ENCODE measurements at places on chromosomes 2 and 18.

GRCh38 chr2:71799013-71799575 lies 345.7 kb downstream of the DYSF start:
- DNase-seq = no peak

- DNase-seq = no peak
Measured at GRCh38 chr2:136022396-136023146, 37.1 kb upstream of the DARS1 start.

DNA sequence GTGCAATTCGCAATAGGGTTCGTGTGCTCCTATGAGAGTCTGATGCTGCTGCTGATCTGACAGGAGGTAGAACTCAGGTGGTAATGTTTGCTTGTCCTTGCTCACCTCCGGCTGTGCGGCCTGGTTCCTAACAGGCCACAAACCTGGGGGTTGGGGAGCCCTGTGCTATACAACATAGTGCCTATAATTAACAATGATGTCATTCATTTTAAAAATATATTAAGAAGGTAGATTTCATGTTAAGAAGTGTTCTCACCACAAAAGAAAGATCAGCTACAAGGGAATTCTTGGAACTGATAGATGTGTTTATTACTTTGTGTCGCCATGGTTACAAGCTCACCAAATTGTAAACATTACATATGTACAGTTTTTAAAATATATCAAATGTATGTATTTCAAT lies 200.5 kb downstream of the GRB14 start:
- no peak for DNase-seq

- DNase-seq = peak; percentile 19
Measured at GRCh38 chr2:61434314-61434713, 36.6 kb downstream of the USP34 start.

DNA sequence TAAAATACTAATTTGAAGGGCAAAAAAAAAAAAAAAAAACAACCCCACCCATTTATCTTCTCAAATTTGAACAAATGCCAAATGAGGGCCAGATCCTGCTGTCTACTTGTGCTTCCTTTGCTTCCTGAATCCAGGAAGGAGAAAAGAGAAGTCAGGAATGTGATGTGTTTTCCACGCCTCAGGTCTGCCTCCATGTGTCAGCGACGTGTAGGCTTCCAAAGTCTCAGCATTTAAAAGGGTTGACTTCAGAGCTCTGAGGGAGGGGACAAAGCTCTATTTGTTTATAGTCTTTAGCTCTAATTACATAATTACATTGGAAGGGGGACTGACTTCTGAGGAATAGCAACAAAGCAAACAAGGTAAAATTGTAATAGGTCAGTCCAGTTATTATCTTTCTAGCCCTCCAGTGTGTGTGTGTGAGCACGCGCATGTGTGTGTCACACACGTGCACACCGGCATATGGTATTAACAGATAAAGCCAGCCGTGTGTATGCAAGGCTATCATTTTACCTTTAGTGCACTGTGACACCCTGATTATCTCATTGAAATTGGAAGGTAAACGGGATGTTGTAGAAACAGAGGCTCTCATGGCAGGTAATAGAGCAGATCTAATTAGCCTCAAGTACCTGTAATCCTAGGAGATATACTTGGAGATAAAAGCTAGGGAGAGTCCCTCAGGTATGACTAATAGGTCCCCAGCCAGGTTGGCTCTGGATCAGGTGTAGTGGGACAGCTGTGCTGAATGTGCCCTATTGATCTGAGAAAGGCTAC lies 911.4 kb upstream of the ZEB2 start:
- no peak for DNase-seq

DNA sequence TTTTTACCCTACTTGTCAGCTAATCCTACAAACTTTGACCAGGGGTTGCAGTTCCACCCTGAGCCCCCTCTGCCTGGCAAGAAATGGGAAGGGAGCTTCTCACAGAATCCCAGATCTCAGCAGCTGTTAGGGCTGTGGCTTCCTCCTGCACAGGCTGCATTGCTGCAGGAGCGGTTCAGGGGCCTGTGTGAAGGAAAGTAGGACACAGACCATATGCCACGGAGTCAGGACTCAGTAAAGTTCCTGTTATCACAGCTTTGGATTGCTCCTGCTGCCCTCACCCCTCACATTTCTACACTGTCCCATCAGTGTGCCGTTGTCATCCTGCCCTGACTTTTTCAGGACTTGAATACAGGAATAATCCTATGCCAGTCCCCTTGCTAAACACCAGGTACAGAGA lies 62.8 kb upstream of the SP3 start:
- DNase-seq = no peak

- no peak for DNase-seq
Measured at GRCh38 chr2:1170241-1170640, 219.6 kb downstream of the SNTG2 start.

DNA sequence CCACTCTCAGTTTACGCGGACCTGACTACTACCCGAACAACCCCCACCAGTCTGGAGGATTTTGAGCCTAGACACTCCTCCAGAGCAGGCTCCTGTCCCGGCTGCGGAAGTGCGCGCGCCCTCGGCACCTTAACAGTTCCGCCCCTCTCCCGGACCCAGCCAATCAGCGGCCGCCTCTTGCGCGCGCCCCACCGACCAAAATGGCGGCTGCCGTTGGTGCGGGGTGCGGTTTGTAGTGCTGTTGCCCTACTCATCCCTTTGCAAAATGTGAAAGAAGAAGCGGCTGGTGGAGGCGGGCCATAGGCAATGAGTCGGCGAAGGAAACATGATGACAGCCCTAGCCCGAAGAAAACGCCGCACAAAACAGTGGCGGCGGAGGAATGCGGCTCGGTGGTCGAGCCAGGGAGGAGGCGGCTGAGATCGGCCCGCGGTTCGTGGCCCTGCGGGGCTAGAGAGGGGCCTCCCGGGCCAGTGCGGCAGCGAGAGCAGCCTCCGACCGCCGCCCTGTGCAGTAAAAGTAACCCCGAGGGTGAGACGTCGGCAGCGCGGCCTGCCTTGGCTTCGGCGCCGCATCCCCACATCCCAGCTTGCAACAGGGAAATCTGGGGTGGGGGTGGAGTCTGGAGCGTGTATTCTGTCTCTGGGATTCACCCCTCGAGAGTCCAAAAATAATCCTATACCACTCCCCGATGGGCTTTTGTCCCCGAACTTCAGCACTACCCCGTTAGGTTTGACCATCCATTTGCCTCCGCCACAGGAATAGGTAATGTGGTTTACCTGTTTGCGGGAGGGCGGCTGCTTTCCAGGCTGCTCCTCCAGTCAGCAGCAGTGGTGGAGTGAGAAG lies at the start of gene ETAA1:
TSS of gene ETAA1 (plus strand) at position 191 of the 844 bp plus-strand sequence. CDS start at position 307, 116 bp downstream.
- peak; percentile 94 for DNase-seq

GRCh38 chr2:198438331-198438730 lies 633.9 kb downstream of the PLCL1 start:
- DNase-seq = no peak

DNA sequence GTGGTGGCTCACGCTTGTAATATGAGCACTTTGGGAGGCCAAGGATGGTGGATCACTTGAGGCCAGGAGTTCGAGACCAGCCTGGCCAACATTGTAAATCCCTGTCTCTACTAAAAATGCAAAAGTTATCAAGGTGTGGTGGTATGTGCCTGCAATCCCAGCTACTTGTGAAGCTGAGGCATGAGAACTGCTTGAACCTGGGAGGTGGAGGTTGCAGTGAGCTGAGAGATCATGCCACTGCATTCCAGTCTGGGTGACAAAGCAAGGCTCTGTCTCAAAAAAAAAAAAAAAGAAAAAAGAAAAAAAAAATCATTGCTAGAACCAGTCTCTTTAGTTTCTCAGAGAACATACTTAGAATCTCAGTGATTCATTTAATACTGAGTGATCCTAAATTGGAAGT lies 217.1 kb downstream of the DYM start:
- no peak for DNase-seq

- DNase-seq = no peak
Measured at GRCh38 chr2:15788830-15789229, 151.5 kb upstream of the MYCN start.

DNA sequence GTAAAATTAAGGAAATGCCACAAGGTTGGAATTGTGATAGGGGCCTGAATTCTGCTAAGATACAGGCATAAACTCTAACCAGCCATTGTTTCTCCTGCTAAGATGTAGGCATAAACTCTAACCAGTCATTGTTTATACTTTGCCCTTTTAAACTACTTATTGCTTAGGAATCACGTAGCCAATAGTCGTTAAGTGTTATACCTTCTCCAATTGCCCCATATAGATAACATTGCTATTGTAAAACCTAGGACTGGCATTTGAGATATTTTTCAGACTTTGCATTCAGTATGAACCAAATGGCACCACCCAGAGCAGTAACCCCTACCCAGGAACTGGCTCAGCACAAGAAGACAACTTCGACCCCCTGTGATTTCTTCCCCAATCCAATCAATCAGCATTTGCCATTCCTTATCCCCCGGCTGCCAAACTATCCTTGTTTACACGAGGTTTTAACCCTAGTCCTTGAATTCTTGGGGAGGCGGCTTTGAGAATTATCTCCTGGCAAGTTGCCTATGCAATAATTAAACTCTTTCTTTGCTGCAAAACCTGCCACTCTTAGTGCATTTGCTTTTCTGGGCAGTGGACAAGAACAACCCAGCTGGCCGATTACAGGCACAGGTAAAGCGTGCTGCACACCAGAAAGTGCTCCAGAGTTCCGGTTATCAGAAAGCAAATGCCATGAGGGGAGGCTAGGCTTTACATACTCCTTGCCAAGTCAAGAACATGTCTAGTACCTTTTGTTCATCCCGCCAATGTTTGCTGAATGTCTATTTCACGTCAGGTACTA lies 167.6 kb downstream of the LAMA1 start:
- no peak for DNase-seq

DNA sequence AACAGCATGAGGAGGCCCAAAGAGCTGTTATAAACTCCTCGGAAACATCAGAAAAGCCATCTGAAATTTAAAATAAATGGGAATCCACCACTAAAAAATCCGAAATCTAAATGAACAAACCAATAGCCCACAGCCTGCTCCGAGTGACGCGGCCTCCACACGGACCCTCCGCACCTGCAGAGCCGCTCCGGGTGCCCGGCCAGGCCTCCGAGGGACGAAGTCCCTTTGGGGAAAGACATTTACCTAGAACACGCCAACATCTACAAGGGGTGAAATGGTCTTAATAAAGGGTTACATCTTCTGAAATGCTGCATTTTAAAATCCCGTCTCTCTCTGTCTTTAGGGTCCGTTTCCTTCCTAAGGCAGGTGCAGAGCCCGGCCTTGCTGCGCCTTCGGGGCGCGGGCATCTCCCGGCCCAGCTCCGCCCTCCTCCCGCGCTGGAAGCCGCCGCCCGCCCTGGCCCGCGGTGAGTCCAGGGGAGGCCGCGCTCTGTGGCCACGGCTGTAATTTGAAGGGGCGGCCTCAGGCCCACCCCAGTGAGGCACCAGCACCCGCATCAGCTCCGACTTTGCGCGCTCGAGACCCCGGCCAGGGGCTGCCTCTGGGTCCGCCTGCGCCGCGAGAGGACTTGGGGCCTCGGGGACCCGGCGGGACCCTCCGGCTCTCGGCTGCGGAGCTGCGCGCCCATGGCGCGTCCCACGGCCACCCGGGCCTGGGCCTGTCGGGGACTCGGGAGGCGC lies 42.3 kb upstream of the CTDP1 start:
- no peak for DNase-seq

DNA sequence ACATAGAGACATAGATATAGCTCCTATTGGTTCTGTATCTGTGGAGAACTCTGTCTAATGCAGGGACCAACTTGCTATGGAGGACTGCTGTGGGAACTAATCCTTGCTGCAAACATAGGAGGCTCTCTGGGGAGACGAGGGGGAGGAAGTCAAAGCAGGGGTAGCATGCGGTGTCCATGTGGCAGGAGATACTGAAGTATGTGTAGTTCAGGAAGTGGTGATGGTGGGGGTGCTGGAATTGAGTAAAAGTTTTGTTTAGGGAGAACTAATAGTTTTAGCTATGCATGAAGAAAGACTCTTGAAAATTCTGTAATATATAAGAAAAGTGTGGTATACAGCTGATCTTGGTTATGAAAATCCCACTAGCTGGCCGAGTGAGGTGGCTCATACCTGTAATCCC lies 62.0 kb downstream of the ANKRD44 start:
- no peak for DNase-seq

GRCh38 chr2:51813247-51813646 lies 781.3 kb upstream of the NRXN1 start:
- DNase-seq = no peak

- DNase-seq = no peak
Measured at GRCh38 chr18:75213611-75214331, 3.2 kb downstream of the TSHZ1 start.

DNA sequence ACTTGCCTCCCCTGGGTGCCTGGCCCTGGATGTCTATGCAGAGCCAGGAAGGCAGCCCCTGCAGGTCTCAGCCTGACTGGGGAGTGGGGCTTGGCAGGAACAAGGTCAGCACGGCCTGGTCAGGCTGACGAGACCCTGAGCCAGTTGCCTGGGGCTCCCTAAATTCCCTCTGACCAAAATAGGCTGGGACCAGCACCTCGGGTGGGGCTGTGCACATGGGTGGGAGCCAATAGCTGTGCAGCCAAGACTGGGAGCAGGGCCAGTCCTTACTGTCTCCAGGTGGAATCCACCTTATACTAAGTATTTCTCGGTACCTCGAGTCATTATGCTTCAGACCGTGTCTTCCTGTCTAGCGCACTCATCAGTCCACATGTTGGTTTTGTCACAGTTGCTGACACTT lies 11.4 kb upstream of the IL1R2 start:
- no peak for DNase-seq

DNA sequence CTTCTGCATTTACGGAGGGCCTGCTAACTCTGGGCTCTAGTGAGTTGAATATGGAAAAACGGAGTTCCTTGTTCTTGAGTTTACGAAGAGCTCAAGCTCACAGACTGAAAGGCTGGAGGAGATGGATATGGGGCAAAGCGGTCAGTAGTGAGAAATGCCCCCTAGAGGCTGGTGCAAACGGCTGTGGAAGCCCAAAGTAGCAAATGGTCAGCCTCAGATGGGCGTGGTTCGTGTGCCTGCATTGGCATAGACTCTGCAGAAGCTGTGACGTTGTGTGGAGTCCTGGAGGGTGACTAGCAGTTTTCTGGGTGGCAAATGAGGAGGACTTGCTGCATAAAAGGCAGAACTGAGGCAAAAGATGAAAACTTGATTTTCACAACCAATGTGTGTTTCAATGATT lies 93.6 kb upstream of the TWIST2 start:
- DNase-seq = peak; percentile 3

- no peak for DNase-seq
Measured at GRCh38 chr2:39018638-39019037, 102.2 kb downstream of the SOS1 start.

DNA sequence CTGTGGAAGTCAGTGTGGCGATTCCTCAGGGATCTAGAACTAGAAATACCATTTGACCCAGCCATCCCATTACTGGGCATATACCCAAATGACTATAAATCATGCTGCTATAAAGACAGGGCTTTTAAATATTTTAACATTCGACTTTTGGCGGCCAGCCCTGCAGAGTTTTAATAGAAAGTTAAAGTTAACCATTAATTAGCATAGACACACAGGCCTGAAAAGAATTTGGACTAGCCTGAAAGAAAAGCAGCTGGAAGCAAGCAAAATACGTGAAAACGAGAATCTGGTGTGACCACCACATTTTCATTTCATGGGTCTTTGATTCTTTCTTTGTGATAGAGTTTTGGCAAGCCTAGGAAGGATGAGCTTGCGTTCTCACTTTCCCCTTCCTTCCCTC lies 184.0 kb downstream of the SCG2 start:
- no peak for DNase-seq

Measured in RPMI8226 (cell line).